Activated naive CD8-positive, alpha-beta T cell treated with anti-CD3 and anti-CD28 coated beads for 36 hours (primary cell): ENCODE measurements at places on chromosomes 16 and 17. TPM values are rescaled to one million over a fixed set of nuclear protein-coding genes. Genes with fewer than 3 reads are reported as not detected.
A peak's percentile ranks its signal among the peaks of the same experiment; 100 is the strongest.

DNA sequence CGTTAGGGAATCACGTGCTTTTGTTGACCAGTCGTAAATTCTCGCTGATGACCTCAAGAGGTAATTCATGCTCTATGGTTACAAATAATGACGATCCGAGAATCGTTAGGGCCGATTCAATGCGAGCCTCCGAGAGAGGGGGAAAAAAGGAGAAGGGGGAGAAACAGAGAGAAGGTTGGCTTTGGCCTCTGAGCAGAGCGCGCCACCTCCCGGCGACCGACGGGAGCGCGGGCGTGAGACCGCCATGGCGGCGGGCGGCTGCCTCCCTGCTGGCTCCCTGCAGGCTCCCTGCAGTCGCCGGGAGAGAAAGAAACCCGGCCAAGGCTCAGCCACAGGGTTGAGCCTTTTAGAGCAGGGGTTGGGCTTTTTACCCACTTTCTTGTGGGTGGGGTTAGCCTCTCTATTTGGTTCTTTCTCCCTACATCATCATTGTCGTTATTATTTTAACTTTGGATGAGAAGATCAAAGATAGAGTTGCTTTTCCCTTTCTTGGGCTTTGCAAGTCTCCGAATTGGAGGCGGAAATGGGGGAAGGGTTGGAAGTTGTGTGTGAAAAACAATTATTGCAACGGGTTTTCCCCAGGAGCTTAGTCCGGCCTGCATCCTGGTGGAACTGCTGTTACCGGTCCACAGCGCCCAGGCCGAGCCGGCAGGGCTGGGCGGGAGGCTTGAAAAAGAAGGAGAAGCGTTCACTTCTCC is 410 bp upstream of the HOXB5 start:
- DNase-seq: peak; percentile 87

- DNase-seq: no peak
These were observed 1.3 kb downstream of the KCTD2 start for GRCh38 chr17:75048249-75048878.

The BCAR1 gene
- total RNA-seq: 1.2 TPM

GRCh38 chr16:70675851-70676513 is 9.9 kb downstream of the MTSS2 start:
- no peak for DNase-seq

- no peak for DNase-seq
These were observed 9.6 kb downstream of the AP2B1 start for GRCh38 chr17:35596530-35597233.
